ENCODE measurements at places on chromosomes 16 and 17.
A peak's percentile ranks its signal among the peaks of the same experiment; 100 is the strongest.

- no peak for DNase-seq
Observed at GRCh38 chr16:80731915-80732314, 72.5 kb downstream of the CDYL2 start.

GRCh38 chr17:65294181-65294719 lies 157.1 kb downstream of the RGS9 start:
- peak; percentile 71 for DNase-seq

- DNase-seq, result no peak
Observed at GRCh38 chr17:14815079-14815478, 450.0 kb downstream of the PMP22 start.

- DNase-seq, result no peak
Observed at GRCh38 chr16:27392671-27393070, 9.3 kb upstream of the IL21R start.

DNA sequence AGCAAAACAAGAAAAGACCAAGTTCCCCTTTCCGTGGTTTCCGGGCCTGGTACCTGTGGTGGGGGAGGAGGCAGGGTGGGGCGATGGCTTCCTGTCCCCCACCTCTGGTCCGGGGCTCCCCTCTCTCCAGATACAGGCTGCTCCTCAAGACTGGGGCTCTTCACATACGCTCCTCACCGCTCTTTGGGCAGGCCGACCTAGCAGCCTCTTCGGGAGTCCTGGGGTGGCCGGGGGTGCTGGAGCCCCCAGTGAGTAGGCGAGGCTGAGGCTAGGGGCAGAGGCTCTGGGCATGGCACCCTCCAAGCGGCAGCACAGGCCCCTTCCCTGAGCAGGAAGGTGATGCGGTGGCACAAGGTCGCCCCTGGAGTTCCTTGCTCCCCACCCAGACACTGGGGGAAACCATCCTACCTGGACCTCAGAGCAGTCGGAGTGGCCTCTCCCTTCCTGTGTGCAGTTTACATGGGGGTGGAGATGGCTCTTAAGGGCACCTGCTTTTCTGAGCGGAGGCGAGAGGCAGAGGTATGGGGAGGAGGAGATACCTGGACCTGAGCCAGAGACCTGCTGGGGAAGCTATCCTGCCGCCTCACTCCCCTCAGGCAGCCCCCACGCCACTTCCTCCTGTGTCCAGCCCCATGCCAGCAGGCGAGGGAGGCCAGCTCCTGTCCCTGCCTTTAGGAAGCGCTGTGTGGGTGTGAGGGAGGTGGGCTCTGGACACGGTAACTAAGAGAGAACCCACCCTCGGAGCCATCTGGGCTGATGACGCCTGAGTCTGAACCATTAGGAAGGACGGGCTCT lies 891 bp downstream of the CORO1A start:
- peak; percentile 93 for DNase-seq

DNA sequence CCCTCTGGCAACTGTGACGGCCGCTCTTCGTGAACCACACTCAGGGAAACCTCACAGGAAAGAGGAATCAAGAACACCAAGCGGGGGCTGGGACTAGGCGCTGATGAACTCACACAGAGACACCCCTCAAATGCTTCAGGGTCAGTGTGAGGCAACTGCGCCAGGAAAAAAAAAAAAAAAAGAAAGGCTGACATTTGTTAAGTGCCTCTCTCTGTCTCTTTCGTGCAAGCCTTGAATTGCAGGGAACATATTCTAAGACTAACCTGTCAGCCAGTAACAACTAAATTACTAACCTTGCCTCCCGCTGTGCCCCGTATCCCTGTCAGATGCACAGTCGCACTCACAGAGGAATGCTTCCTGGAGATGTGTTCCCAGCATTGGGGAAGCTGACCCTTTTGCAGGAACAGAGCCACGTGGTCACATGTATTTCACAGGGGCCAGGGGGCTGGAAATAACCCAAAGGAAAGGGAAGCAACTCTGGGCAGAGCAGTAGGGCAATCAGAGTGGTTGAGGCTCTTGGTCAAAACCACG lies 247.8 kb downstream of the XYLT1 start:
- DNase-seq, result no peak

DNA sequence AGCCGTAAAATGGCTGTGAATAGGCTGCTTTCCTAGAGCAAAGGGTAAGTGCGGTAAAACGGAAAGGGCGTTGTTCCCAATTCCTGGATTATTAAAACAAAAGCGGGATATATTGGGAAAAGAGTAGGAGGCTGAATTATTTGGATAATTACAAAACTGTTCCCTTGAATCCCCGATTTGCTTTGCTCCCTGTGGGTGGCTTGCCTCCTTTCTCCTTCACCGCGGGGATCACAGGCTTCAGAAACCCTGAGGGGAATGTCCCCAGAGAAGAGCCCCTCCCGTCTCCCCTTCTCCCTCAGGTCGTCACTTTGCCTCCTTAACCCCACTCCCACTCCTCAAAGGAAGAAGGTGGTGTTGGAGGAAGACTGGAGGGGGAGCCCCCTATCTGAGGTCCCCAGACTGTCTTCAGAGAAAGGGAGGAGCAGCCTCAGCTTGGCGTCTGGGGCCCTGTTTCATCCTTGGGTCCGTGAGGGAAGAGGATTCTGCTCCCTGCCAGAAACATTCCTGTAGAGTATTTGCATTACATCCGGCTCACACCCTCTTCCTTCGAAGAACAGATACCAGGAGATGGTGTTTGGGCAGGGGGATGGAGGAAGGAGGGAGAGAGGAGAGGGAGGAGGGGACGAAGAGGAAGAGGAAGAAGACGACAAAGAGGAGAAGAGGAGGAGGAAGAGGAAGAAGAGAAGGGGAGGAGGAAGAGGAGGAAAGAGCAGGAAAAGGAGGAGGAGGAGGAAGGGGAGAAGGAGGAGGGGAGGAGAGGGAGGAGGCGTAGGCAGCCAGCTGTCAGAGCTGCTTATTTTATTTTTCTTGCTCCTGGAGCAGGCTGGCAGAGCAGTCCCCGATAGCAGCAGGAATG lies 31.8 kb downstream of the MRM1 start:
- no peak for DNase-seq

DNA sequence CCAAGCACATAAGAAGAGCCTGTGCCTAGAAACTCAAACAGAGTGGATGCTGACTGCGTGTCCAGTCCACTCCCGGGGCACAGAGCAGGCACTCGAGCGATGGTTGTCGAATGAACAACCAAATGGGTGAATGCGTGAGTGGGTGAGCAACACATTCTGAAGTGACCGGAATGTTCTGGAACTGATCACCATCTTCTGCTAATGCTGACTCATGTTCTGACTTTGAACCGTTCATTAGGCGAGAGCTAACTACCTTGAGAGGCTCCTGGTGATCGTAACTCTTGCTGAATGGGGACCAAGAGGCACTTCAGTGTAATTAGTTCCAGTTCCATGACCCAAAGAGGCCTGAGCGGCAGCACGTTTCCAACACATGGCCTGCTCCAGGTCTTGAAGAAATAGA lies 37.9 kb downstream of the IRF8 start:
- no peak for DNase-seq

Measured in activated naive CD4-positive, alpha-beta T cell treated with anti-CD3 and anti-CD28 coated beads, Interleukin-2, amount 10 ng/mL, durations not matched to agents 7 days and 5 days (primary cell).